Activated T-cell treated with anti-CD3 and anti-CD28 coated beads, Interleukin-2, amount 50 U/mL, for 4 hours (primary cell): ENCODE measurements at places on chromosomes 16 and 17. TPM values are rescaled to one million over a fixed set of nuclear protein-coding genes. Genes with fewer than 3 reads are reported as not detected.

GRCh38 chr16:56684926-56685590, 2.8 kb downstream of the MT1X start:
- no peak for DNase-seq

DNA sequence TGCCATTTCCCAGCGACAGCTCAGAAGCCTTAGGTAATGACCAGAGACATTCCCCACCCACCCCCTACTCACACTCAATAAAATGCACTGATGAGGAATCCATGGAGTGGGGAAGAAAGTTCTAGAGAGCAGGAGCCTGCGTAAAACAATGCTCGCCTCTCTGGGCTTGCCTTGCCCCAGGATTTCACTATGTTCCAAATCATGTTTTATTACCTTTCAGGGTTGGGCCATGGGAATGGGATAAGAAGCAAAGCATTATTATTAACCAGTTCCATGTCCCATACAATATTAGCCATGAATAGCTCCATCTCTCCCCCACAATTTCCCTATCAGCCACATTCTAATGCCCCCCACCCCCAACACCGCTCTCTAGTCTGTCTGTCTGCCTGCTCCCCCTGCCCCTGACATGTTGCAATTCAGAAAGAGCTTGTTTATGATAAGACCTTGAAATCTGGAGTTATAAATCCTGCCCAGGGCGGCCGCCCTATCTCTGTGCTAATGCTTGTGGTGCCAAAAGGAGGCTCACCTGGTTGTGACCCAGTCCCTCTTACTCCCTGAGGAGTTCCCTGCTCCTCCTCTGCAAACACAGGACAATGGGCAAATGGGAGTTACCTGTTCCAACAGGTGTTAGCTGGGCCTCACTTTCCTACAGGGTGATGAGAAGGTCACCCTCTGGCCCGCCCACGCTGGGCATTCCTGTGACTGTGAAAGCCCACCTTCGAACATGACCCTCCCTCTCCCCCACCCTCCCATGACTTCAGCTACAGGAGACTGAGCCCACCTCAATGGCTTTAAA, 28.0 kb upstream of the DDX52 start:
- DNase-seq: no peak

GRCh38 chr17:14442798-14443528, 142.1 kb downstream of the HS3ST3B1 start:
- DNase-seq: no peak

GRCh38 chr16:57755061-57755684, 19.6 kb downstream of the KATNB1 start:
- no peak for DNase-seq

DNA sequence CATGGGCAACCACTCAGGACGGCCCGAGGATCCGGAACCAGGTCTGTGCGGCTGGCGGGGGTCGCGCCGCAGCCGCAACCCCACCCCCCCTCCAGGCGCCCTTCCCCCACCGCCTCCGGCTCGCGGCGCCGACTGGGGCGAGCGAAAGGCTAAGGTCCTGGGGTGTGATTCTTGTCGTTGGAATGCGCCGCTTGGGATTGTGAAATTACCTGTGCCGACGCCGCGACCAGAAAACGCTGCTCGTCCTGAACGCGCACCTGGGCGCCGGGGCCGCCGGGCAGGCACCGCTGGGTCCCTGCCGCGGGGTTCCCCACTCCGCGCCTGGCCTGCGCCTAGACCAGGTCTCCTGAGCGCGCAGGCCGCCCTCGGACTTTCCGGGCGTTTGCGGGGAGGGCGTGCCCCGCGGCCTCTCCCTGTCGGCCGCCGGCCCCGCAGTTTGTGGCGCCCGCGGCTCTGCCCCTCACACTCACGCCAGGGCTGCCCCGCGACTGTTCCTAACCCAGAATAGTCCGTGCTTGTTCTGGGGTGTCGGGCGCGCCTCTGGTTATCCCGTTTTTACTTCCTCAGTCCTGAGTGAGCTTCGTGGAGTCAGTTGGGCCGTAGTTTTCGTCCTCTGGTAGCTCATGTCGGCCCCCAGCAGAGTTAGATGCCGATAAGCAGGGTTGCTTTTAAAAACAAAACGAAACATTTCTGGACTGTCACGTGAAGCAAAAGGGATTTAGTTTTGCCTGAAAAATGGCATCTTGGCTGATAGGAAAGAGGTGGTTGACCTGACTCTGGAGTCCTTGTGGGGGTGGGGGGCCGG, 147.2 kb downstream of the SPECC1 start:
- peak; percentile 11 for DNase-seq

DNA sequence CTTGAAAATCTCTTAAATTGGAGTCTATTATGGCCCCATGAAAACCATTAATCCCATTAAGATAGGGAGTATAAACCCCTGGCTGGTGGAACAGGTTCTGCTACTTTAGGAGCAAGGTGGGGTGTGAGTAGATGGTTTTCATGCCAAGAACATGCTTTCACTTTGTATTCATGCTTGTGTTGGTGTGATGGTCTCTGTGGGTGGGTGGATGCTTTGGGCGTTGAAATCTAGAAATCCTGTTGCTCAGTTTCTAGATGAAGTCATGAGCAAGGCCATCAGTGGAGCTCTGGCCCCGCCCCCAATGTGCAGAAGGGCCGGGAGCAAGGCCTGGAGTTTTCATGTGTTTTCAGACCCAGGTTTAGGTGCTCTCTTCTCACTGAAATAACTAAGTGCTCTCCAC, 20.1 kb downstream of the PLD6 start:
- DNase-seq: no peak

DNA sequence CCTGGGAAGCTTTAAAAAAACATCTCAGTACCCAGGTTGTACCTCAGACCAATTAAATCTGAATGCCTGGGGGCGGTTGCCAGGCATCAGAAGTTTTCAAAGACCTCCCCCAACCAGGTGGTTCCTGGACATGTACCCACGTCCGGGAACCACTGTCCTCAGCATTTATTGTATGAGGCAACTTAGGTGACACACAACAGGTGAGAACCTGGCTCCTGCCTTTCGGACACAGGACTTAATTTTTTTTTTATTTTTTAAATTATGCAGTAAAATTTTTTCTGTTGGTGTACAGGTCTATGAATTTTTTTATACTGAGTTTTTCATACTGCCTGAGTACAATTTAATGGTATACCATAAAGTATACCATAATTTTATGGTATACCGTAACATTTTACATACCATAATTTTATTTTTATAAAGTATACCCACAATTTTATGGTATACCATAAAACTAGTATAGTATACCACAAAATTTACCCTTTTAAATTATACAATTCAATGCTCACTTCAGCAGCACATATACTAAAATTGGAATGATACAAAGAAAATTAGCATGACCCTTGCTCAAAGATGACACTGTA, 38.7 kb upstream of the DHX8 start:
- no peak for DNase-seq

GRCh38 chr17:4527134-4527533, 28.1 kb downstream of the MYBBP1A start:
- no peak for DNase-seq

- no peak for DNase-seq
These were observed 67.0 kb downstream of the IQCK start for GRCh38 chr16:19785081-19785480.

DNA sequence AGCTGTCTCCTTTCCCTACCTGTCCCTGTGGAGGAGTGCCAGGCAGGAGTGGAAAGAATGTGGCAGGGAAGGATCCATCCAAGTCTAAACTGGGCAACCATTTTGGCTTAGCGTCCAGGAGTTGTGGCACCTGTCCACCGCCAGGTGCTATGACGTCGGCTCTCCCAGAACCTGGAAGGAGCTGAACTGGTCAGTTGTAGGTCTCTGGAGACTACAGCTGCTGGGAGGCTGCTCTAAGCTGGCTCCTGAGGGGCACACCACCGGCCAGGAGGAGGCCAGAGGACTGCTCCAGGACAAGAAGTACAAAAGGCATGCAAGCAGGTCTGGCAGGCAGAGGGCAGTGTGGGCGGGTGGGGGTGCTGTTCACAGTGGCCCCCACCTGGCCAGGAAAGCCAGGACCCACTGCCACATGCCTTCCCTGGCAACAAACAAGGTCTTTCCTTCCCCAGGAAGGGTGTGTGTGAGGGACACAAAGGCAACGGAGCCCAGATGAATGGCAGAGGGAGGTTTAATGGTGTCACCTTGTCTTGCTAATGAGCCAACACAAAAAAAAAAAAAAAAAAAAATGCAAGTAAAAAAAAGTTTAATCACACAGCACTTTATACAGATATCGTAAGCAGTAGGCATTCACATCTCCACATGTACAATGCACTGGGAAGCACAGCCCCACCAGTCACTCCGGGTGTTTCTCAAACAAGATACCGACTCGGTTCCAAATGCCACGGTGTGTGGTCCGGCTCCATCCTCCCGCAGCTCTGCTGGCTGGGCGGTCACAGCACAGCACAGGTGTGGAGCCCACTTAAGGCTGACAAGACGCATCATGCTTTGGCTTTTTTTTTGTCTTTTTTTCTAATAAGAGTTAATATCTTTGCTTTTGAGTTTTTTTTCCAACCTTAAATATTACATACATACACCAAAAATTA, 4.8 kb downstream of the SPHK1 start:
- no peak for DNase-seq

- DNase-seq: no peak
These were observed 20.4 kb upstream of the MRPS23 start for GRCh38 chr17:57870283-57870635.

DNA sequence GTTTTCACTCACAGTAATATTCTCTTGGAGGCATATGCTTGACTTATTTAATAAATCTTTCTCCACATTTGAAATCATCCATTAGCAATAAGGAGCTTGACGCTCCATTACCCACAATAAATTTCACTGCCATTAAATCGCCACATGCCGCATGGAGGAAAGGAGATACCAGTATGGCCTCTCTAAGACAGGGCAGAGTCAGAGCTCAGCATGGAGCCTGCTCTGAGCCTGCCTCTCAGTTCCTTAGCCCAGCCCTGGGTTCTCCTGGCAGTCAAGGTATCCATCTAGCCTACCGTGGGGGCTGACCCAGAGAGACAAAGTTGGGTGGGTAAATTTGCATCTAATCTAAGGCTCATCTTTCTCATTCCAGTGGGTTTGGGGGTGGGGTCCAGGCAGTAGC, 80.3 kb upstream of the CES5A start:
- no peak for DNase-seq

GRCh38 chr17:77566566-77567138, 391.9 kb upstream of the TNRC6C start:
- no peak for DNase-seq

DNA sequence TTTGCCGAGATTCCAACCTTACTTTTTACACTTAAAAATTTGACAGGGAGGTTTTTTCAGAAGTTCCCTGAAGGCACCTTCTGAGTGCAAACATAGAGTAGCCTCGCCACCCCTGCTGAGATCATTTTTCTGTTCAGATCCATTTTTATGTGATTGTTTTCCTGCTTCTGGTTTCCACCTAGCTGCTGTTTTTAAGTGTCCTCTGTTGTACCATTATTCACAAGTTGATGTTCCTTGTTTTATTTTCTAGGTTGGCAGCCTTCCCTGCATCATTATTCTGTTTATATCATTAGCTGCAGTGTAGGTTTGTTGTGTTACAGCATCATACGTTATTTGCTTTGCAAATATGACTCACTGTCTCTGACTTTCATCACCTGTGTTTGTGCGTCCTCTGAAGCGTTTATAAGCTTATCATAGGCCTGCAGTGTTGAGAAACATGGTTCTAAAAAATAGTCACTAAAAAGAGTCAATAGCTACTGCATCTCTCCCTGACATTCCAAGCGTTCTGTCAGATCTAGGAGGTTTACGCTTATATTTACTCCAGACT, 116.9 kb upstream of the CLEC3A start:
- DNase-seq: no peak

ITGA3 gene
- 9.2 TPM for total RNA-seq

GPR142 gene
- not detected for total RNA-seq

ZNF423 gene
- total RNA-seq: not detected

UTS2R gene
- total RNA-seq: not detected

TVP23C gene
- total RNA-seq: 3.7 TPM

NR1D1 gene
- 13.7 TPM for total RNA-seq

COQ7 gene
- total RNA-seq: 18.3 TPM

PRSS8 gene
- 0.38 TPM for total RNA-seq

KRT24 gene
- total RNA-seq: not detected

TMC7 gene
- total RNA-seq: not detected

KRT14 gene
- not detected for total RNA-seq

ZACN gene
- total RNA-seq: 9.7 TPM

ADAT1 gene
- 47.1 TPM for total RNA-seq

ACSM3 gene
- 4.6 TPM for total RNA-seq

NPIPB9 gene
- total RNA-seq: 1.8 TPM

KCNJ2 gene
- not detected for total RNA-seq
